ENCODE measurements at places on chromosomes 6 and 20. TPM values are rescaled to one million over a fixed set of nuclear protein-coding genes. Genes with fewer than 3 reads are reported as not detected.

DNA sequence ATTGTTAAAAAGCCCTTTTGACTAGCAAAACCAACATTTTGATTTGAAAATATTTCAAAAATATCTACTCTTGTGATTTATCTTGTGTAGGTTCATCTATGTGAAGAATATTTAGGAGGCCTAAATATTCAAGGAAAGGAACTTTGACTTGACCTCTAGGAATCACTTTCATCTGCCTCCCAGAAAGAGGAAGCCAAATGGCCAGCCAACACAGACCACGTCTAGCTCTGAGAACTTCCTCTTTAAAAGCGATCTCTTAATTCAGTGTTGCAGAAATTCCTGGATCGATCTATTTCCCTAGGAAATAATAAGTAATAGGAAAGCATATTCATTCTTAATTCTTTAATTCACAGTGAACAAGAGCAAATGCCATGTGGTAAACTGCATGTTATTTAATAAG, 9.6 kb upstream of the MOXD1 start:
- H3K27me3 ChIP-seq: no peaks in the 10 kb centered on the region
- no peak for DNase-seq
- no peak overlapping the region for H3K4me3 ChIP-seq
- H3K27ac ChIP-seq: no peak overlapping the region
- no peaks in the 10 kb centered on the region for H3K36me3 ChIP-seq

GRCh38 chr20:51636123-51636522, 93.6 kb upstream of the NFATC2 start:
- no peaks in the 10 kb centered on the region for H3K36me3 ChIP-seq
- H3K27me3 ChIP-seq: no peaks in the 10 kb centered on the region
- H3K4me3 ChIP-seq: no peak overlapping the region
- H3K27ac ChIP-seq: no peak overlapping the region

DNA sequence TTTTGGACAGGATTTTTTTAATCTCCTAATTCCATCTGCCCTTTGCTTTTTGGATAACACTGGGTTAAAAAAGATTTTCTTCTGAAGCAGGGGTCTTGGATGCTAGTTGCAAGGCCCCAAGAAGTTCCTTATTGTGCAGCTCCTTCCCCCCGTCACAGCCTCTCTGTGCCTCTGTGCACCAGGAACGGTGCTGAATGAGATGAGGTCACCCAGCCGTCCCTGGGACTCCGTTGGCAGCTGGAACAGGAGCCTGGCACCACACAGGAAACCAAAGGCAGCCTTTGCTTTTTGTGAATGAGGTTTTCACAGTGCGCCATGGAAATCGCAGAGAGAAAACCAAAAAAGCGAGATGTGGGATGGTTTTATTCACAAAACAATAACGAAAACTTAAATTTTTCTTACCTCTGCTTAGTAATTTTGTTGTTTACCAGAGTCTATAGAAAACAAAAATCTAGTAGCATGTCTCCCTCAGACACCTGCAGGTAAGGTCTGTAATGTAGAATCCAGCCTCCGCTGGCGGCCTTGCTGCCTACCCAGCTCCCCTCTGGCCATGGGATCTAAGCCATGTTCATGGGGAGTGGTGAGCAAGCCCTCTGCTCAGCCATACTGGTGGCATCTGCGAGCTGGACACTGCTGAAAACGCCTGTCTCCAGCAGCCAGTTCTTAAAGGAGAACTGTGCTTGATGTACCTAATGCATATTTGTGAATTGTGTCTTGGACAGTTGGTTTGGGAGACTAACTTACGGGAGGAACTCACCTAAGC, 40.4 kb upstream of the SYNJ2 start:
- no peaks in the 10 kb centered on the region for H3K4me1 ChIP-seq
- no peak overlapping the region for H3K27ac ChIP-seq
- H3K27me3 ChIP-seq: no peaks in the 10 kb centered on the region
- H3K4me3 ChIP-seq: no peak overlapping the region
- no peaks in the 10 kb centered on the region for H3K36me3 ChIP-seq

DNA sequence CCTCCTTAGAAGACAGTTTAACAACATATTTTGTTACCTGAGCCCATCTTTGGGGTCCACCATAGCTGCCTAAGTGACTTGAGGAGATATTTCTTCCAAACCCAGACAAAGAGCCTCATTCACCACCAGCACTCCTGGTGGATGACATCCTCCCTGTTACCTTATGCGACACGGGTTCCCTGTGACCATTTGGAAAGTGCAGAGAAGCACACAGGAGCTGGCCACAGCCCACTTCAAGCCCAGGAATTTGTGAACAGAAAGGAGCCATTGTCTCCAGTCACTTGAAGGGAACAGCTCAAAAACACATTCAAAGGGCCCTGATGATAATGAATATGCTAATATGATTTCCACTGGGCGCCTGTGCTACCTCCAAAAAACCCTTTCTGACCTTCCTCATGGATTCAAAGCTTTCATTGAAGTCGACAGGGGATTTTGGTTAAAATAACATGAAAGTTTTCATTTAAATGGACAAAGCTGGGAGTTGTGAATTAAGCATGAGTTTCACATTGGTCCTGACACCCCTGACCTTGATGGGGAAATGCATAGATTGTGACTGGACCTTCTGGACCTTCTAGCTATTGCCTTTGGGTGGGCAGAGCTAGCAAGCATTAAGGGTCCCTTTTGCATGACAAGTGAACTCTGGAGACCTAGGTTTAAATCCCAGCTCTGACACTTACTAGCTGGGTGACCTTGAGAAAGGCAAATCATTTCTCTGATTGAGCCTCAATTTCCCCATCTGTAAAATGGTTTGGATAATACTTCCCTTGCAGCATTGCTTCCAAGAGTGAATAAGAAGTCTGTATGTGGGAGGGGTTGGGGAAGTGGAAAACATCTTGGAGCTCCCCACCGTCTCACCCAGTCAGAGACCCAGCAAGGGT, 83.3 kb upstream of the SIRPA start:
- H3K27me3 ChIP-seq: no peaks in the 10 kb centered on the region
- no peaks in the 10 kb centered on the region for H3K36me3 ChIP-seq
- peaks cover 14% of the 10 kb centered on the region for H3K4me1 ChIP-seq
- DNase-seq: no peak
- H3K4me3 ChIP-seq: no peak overlapping the region

DNA sequence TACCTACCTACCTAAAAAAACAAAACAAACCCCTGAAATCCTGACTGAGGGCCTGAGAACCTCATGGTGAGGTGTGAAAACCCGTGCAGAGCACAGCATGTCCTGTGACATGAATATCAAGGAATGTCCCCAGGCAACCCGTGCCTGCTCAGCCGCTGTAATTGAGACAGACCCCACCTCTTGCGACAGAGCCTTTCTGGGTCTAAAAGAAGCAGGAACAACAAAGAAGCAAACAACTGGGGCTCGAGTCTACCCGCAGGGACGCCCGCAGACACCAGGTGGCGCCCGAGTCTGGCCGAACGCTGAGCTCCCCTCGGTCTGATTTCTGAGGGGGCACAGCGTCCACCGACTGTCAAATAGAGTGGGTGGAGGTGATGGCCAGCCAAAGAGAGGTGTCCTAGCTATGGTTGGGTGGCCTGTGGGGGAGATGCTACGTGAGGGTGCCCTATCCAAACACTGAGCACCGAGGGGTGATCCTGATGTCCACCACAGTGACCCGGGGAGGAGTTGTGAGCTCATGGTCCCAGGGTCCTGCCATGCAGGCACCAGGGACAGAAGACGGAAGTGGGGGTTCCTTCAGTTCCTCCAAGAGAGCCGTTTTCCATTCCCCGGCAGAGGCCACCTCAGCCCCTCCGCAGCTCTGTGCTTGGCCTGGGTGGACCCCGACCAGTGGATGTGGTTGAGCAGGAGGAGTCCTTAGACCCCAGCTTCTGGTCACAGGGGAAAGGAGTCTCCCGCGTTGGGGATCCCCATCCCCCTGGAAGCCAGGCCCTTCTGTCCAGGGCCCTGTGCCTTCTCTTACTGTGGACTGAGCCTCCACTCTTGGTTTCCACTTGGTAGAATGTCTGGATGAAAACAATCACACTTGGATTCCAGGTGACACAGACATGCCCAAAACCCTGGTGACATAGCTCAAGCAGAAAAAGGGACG, 268.2 kb downstream of the CDC5L start:
- no peaks in the 10 kb centered on the region for H3K27me3 ChIP-seq
- DNase-seq: peak; percentile 71
- no peak overlapping the region for H3K4me3 ChIP-seq
- H3K4me1 ChIP-seq: peaks cover 12% of the 10 kb centered on the region

DNA sequence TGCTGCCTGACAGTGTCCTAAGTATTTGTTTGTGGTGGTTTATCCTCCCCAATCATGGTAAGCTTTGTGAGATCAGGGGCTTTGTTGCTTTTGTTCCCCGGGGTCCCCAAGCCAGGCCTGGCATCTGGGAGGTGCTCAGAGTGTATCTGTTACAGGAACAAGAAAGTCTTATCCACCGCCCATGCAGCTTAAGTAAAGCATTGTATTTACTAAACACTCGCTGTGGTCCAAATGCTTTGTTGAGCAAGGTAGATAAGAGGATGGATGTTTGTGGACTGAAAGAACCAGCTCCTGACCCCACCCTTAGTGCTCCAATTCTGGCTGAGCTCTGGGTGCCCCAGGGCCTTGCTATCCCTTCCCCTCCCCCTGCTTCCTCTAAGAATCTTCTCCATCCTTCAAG, 19.8 kb upstream of the TFAP2C start:
- no peak for DNase-seq
- no peaks in the 10 kb centered on the region for H3K4me1 ChIP-seq
- H3K27me3 ChIP-seq: no peaks in the 10 kb centered on the region
- H3K4me3 ChIP-seq: no peak overlapping the region
- no peak overlapping the region for H3K27ac ChIP-seq
- H3K36me3 ChIP-seq: no peaks in the 10 kb centered on the region

DNA sequence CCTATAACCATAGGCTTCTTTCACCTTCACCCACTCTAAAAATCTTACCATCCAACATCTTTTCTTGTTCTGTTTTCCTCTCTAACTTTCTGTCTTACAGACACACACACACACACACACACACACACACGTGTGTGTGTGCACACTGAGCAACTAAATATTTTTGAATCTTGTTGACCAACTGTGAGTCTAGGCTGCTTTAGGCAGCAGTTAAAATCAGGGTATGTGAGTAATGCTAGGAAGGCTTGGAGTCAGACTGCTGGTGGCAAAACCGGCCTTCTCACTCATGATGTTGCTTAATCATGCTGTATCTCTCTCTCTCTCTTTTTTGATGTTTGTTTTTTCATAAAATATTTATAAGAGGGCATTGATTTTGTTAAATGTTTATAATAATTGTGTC, 103.1 kb upstream of the TBX18 start:
- no peak overlapping the region for H3K4me3 ChIP-seq
- no peaks in the 10 kb centered on the region for H3K27me3 ChIP-seq
- H3K36me3 ChIP-seq: no peaks in the 10 kb centered on the region
- H3K27ac ChIP-seq: no peak overlapping the region
- DNase-seq: no peak

- H3K4me3 ChIP-seq: no peak overlapping the region
- no peaks in the 10 kb centered on the region for H3K27me3 ChIP-seq
- H3K36me3 ChIP-seq: no peaks in the 10 kb centered on the region
- H3K27ac ChIP-seq: no peak overlapping the region
- no peak for DNase-seq
- H3K4me1 ChIP-seq: peaks cover 16% of the 10 kb centered on the region
Observed at GRCh38 chr6:135323202-135323668, 142.1 kb downstream of the MYB start.

DNA sequence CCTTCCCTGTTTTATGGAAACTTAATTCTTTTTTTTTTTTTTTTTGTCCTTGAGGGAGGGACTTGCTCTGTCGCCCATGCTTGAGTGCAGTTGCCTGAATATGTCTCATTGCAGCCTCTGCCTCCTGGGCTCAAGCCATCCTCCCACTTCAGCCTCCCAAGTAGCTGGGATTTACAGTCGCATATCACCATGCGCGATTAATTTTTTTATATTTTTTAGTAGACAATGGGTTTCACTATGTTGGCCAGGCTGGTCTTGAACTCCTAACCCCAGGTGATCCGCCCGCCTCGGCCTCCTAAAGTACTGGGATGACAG, 654 bp downstream of the TMEM14C start:
- H3K4me3 ChIP-seq: peak overlapping the region; percentile 65
- H3K36me3 ChIP-seq: no peaks in the 10 kb centered on the region
- H3K4me1 ChIP-seq: peaks cover 42% of the 10 kb centered on the region
- H3K27ac ChIP-seq: peak overlapping the region; percentile 87
- no peak for DNase-seq

DNA sequence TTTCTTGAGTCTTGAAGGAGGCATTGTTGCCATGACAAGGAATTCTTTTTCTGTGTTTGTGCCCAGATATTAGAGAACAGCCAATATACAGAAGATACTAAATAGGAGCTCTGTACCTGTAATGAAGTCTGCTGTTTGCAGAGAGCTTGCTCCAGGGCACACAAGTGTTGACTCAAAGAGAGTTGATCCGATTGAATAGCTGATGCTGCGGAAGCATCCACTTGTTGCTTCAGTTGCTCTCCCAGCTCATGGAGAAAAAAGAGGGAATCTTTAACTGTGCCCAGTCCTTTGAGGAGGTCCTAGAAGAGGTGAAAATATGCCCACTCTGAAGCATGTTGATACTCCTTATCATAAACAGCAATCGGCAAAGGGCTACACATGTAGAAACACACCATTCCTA, 411.4 kb downstream of the ESR1 start:
- no peaks in the 10 kb centered on the region for H3K4me1 ChIP-seq
- DNase-seq: no peak
- no peak overlapping the region for H3K27ac ChIP-seq
- peaks cover 97% of the 10 kb centered on the region for H3K36me3 ChIP-seq
- no peaks in the 10 kb centered on the region for H3K27me3 ChIP-seq

- H3K4me1 ChIP-seq: peaks cover 2% of the 10 kb centered on the region
- DNase-seq: no peak
- no peak overlapping the region for H3K27ac ChIP-seq
- peaks cover 92% of the 10 kb centered on the region for H3K27me3 ChIP-seq
- no peaks in the 10 kb centered on the region for H3K36me3 ChIP-seq
Observed at GRCh38 chr6:34151321-34152041, 5.6 kb upstream of the GRM4 start.

- no peak overlapping the region for H3K27ac ChIP-seq
- no peaks in the 10 kb centered on the region for H3K27me3 ChIP-seq
- no peaks in the 10 kb centered on the region for H3K4me1 ChIP-seq
- H3K36me3 ChIP-seq: no peaks in the 10 kb centered on the region
Observed at GRCh38 chr20:39630215-39630908, 668.2 kb downstream of the DHX35 start.

GRCh38 chr6:25524542-25524941, 127.5 kb upstream of the SCGN start:
- no peaks in the 10 kb centered on the region for H3K4me1 ChIP-seq
- H3K36me3 ChIP-seq: no peaks in the 10 kb centered on the region
- no peak for DNase-seq
- no peak overlapping the region for H3K4me3 ChIP-seq

DNA sequence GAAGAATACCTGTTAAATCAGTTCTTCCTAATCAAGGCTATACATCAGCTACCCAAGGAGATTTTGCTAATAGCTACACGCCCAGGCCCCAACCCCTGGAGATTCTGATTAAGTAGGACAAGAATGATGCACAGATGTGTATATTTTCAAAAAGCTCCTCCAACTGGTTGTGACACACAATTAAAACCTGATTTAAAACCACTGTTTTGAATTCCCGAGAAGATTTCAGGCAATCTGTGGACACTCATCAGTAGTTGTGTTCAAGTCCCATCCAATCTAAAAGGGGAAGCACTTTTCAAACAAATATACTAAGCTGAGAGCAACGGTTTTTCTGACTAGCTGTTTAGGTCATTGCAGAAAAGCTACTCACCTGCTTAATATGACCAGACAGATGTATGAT, 118.9 kb upstream of the NHSL1 start:
- no peaks in the 10 kb centered on the region for H3K4me1 ChIP-seq
- DNase-seq: no peak
- H3K4me3 ChIP-seq: no peak overlapping the region
- no peaks in the 10 kb centered on the region for H3K27me3 ChIP-seq

The MUCL3 gene
- total RNA-seq: 2.5 TPM

The C20orf141 gene
- total RNA-seq: not detected

The C6orf141 gene
- total RNA-seq: 7.0 TPM

The HIVEP2 gene
- total RNA-seq: 16.6 TPM

The CPNE5 gene
- total RNA-seq: 1.2 TPM
